Stromal cell of bone marrow (primary cell): ENCODE measurements at places on chromosomes 12 and 14.

- DNase-seq, result no peak
Measured at GRCh38 chr14:92693998-92694795, 54.2 kb downstream of the LGMN start.

DNA sequence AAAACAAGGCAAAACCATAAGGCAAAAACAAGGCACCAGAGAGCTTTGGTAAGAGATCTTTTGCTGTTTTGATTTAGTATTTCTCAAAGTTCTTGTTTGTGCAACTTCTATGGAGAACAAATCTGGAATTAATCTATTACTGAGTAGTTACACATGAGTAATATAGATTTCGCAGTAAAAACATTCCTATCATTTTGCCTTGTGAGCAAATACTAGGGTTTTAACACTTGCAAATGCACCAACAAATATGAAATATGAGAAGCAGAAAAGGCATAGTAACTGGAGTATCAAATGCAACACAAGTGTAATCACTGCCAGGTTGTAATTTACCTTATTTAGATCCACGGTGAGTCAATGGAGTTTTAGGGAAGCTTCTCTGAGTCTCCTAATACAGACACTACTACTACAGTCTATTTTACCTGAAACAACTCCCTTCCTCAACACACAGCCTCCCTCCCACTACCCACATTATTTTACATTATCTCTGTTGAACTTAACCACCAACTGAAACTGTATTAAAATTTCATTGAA, 324.1 kb downstream of the FLRT2 start:
- DNase-seq, result peak; percentile 9

GRCh38 chr12:57983146-57983857, 41.9 kb downstream of the ATP23 start:
- peak; percentile 46 for DNase-seq

DNA sequence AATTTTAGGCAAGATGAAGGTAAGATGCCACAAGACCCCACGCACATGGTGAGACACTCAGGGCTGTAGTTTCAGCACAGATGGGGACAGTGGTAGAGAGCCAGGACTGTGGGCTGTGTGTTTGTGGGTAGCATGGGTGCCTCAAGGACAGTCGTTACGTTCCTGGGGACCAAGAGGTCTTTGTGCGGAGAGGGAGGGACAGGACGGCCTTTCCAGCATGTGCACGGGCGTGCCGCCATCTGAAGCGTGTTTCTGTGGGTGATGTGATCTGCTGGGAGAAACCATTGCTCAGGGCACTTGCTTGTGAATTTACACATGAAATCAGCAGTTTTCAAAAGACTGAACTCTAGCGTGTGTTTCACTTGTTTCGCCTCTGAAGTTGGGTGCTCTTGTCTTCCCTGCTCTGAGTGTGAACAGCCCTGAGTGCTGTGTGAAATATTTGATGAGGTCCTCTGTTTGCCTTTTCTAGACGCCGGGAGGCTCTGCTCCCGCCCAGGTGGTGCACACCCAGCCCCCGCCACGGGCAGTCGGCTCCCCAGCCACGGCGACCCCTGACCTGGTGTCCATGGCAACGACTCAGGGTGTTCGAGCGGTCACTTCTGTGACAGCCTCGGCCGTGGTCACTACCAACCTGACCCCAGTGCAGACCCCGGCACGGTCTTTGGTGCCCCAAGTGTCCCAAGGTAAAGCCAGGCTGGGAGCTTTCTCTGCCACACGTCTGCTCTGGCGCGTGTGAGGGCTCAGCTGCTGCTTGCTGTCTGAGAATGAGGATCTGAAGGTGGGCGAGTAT, 82.3 kb downstream of the DDX51 start:
- DNase-seq, result no peak

- no peak for DNase-seq
Measured at GRCh38 chr14:89853936-89854693, 100.4 kb downstream of the EFCAB11 start.

DNA sequence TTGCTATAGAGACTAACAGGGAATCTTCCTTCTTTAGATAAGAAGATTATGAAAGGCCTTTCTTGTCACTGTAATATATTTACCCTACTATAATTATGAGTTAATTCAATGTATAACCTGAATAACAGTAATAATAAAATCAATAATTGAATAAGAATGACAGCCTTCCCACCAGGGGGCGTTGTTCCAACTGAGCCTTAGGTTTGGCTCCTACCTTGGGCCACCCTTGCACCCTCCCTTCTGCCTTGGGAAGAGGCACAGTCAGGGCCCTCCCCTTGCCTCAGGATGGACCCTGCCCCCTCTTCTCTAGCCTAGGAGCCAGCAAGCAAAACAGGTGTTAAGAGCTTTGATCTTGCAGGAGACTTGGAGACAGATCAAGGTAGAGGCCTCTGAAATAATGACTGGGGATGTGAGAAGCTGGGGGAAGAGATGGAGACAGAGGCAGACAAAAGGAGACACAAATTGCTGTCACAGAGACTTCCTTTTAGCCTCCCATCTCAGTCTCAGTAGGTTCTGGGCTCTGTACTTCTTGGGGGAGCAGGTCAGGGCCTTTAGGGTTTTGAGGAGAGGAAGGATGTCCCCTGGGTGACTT, 40.1 kb upstream of the CISTR start:
- DNase-seq, result no peak

DNA sequence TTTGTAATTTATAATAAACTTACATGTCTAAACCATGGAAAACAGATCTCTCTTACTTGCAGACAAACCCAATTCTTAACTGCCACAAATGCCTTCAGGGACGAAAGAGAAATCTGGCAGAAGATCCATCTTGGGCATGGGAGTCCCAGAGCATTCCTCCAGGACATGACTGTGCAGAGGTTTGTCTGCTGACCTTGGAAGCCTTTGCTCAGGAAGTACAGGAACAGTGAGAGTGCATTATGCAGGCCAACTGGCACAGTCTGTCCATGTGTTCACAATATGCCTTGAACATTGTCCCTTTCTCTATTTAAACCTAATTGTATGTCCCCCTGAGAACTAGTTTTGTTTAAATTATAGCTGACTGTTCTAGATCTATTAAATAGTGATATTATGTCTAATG, 467.1 kb downstream of the ATP23 start:
- no peak for DNase-seq

DNA sequence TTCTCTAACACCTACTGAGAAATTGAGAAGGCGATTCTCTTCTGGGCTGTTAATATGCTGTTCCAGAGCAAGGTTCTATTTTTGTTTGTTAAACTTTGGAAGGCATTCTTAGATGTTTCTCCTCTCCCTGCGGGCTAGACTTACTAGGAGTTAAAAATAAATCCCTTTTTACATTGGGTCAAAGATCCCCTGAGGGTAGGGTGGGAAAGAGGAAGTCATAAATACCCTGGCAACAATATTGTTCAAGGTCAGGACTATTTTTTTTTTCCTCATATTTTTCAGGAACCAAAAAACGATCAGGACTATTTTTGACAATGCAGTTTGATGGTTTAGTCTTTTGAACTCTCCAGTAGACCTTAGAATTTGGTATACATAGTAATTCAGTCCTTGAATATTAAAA, 12.0 kb upstream of the SLC2A14 start:
- no peak for DNase-seq

- no peak for DNase-seq
Measured at GRCh38 chr12:104137001-104137901, 759 bp downstream of the NFYB start.

- no peak for DNase-seq
Measured at GRCh38 chr14:80136358-80136757, 74.9 kb downstream of the DIO2 start.

- no peak for DNase-seq
Measured at GRCh38 chr12:19052689-19053088, 76.8 kb upstream of the PLEKHA5 start.

DNA sequence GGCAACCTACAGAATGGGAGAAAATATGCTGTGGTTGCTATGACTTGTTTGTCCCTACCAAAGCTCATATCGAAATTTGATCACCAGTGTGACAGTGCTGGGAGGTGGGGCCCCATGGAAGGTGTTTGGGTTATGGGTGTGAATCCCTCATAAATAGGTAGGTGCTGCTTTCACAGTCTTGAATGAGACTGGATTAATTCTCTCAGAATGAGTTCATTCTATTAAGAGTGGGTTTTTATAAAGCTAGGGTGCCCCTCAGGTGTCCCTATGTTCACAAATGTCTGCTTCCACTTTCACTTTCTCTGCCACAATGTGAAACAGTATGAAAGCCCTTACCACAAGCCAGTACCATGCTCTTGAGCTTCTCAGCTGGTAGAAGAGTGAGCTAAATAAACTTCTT, 133.5 kb downstream of the CPNE8 start:
- no peak for DNase-seq

GRCh38 chr12:31261744-31262143, 64.2 kb downstream of the SINHCAF start:
- no peak for DNase-seq

GRCh38 chr12:13843841-13844240, 137.6 kb downstream of the GRIN2B start:
- no peak for DNase-seq

- DNase-seq, result no peak
Measured at GRCh38 chr12:65756956-65757511, 67.2 kb upstream of the HMGA2 start.

DNA sequence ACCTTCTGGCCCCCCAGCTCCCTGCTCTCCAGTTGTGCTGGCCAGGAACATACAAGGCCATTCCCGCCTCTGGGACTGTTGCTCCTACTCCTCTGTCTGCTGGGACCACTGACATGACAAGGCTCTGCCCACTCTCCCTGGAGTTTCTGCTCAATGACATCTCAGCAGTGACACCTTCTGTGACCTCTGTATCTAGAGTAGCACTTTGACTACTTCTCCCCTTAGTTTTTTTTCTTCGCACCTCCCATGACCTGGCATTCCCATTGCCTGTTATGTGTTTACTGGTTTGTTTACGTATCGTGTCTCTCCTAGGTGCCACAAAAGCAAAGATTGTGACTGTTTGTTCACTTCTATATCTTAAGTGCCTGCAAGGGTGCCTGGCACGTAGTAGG, 40.1 kb upstream of the TMEM263 start:
- no peak for DNase-seq

DNA sequence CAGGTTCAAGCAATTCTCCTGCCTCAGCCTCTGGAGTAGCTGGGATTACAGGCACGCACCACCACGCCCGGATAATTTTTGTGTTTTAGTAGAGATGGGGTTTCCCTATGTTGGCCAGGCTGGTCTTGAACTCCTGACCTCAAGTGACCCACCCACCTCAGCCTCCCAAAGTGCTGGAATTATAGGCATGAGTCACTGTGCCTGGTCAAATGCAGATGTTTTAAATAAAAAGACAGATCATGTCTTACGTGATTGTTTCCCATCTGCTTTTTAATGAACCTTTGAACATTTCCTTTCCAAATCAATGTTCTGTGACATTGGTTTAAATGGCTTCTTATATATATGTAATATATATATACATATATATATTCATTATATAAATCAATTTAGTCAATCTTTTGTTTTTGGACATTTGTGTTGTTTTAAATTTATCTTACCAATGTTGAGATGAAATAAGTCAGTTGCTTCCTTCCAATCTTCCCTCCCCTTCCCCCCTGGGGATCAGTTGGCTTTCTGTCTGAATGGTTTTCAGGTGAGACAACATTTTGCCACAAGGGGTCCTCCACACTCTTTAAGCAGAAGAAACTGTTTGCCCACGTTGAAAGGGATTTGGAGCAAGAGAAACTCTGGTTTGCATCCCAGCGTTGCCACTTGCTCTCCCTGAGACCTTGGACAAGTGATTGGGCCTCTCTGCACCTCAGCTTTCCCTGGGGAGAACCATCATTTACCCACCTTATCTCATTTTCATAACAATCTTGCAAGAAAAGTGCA, 47.6 kb upstream of the RBM19 start:
- DNase-seq, result no peak

DNA sequence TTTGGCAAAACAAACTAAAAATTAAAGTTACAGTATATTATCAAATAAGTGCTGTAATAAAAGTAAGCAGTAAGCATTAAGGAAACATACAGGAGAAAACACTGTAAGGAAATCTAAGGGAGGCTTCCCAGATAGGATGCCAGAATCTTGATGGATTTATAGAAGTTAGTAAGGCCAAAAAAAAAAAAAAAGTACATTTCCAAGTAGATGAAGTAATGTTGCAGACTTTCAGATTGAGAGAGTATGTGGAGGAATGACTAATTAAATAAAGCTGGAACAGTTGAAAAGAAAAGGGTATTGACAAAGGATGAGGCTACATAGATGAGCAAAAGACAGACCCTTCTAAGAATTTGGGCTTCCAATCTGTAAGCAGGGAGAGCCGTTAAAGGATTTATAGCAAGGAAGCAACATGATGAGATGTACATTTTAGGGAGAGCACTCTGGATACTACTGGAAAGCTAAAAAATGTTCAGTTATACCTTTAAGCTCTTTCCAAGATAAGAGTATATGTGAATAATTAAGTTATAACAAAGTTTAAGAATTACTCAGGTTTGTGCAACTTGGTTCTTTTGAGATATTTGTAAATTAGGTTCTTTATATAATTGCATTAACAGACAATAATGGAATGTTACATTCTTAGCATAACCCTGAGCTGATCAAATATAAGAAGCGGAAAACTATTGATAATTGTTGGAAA, 87.5 kb upstream of the MON2 start:
- DNase-seq, result peak; percentile 7

- no peak for DNase-seq
Measured at GRCh38 chr12:87202189-87202588, 827.0 kb downstream of the C12orf50 start.

DNA sequence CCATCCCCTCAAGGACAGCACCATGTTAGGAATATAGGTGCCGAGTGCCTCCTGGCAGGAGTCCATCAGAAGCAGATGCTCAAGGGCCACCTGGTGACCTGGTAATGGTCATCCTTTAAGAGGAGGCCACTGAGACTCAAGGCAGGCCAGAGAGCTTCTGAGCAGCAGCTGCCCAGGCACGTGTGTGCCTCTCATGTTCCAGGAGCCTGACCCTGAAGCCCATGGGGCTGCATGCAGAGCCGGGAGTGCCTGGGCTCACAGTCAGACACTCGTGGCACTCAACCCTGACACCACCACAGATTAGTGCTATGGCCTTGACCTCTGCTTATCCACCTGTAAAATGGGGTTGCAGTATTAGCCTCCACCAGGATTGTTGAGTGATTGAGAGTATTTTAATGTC, 45.6 kb downstream of the C14orf132 start:
- no peak for DNase-seq

- no peak for DNase-seq
Measured at GRCh38 chr12:7497661-7498060, 5.9 kb downstream of the CD163 start.
